Activated CD8-positive, alpha-beta T cell treated with anti-CD3 and anti-CD28 coated beads, Interleukin-2, amount 10 ng/mL, durations not matched to agents 7 days and 5 days (primary cell): ENCODE measurements at places on chromosomes 12 and 14.
A peak's percentile ranks its signal among the peaks of the same experiment; 100 is the strongest.

- no peak for DNase-seq
Measured at GRCh38 chr14:75711796-75712211, 50.8 kb downstream of the TTLL5 start.

DNA sequence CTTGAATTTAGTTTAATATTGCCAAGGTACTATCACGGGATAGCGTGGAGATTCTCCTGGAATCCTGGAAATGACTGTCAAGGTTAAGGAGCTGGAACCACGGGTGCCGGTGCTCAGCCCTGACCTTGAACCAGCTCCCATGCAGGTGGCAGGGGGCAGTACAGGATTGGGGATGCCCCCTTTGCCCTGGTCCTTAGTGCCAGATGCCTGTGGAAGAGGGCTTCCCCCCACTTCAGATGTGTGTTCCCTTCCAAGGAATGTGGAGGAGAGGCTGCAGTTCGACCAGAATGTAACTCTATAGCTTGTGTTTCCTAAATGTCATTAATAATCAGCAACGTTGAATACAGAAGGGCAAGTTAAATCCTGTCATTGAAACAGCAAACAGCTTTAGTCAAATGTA lies 258.9 kb downstream of the VRK1 start:
- no peak for DNase-seq

- DNase-seq: no peak
Measured at GRCh38 chr12:6372403-6373003, 2.9 kb downstream of the SCNN1A start.

- no peak for DNase-seq
Measured at GRCh38 chr14:54040846-54041245, 84.2 kb upstream of the BMP4 start.

DNA sequence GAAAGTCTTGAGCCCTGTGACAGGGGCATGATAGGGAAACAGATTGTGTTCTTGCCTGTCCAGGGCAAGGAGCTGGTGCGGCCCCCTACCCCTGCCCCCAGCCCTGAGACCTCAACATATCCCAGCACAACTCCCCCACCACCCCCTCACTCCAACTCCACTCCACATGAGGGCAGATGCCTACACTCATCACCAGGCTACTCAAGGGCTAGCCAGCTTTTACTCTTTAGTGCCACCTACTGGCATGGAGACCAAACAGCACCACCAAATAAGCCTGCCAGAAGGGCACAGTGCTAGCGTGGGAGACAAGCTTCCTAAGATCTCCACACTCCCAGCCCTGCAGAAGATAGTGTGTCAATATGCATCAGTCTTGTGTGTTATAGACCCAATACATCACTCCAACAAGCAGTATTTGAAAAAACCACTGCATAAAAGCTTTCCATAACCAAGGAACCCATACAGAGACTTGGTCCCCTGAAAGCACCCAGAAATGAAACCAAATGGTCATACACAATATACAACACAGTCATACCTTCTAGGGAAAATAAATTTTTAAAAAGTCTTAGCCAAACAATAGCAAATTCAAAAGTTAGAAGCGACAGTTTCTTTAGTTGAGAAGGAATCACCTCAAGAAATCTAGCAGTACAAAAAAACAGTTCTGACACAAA lies 154.4 kb downstream of the KCNK10 start:
- peak; percentile 69 for DNase-seq

GRCh38 chr14:64754685-64755084 lies 50.5 kb downstream of the PLEKHG3 start:
- DNase-seq: no peak

DNA sequence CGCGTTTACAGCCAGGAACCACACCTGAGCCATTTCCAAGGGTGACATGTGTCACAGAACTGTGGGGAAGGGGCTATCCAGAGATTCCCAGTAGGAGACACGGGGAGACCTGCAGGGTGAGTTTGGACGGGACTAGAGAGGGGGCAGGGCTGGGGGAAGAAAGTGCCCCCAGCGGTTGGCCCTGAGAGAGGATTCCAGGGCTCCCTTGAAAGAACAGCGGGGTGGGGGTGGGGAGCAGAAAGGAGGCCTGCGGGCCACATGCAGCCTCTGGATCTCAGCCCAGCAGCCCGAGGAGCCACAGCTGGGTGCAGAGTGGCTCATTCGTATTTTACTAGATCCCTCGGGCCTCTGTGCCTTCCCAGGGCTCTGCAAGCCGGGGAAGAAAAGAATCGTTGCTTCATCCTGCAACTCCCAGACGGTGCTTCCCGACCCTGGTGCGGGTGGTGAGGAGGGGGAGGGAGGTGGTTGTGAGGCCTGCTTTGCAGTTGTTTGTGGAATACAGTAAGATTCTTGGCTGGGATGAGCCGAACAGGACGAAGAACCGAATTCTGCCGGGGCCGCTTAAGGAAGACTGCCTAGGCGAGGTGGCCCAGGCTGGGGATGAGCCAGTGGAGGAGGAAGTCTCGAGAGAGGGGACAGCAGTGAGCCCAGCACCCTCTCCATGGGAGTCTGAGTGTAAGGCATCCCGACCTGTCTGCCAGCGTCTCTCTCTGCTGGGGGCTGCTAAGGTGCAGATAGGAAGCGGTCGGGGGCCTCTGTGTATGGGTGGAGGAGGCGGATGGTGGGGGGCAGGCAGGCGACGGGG lies 36.1 kb upstream of the ANKRD9 start:
- DNase-seq: no peak

DNA sequence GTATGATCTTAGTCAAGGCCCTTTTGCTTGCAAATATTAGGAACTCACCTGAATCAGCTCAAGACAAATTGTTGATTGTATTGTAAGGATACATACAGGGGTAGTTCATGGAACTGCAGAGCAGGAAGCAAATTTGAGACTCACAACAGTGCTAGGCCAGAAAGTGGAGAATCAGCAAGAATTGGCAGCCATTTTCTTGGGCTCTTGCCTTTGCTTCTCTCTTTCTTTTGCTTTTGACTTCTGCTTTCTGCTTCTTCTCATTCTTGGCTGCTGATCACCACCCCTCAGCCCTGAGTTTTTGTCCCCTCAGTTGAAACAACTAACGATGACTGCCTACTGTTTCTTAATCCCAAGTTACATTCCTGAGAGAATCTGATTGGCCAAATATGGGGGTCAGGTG lies 34.8 kb downstream of the KCNK13 start:
- DNase-seq: no peak

GRCh38 chr12:3601461-3602150 lies 110.6 kb downstream of the PRMT8 start:
- DNase-seq: no peak

DNA sequence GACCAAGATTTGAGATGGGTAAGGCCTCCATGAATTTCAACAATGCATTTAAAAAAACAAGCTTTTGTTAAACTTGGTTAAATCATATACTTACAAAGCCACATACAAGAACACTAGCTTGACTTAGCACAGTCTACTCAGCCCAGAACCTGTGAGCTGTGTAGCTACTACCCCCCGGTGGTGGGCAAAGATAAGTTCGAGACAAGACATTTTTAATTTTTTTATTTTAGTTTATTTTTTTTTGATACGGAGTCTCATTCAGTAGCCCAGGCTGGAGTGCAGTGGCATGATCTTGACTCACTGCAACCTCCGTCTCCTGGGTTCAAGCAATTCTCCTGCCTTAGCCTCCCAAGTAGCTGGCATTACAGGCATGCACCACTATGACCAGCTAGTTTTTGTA lies 3.7 kb upstream of the NECAP1 start:
- peak; percentile 72 for DNase-seq

DNA sequence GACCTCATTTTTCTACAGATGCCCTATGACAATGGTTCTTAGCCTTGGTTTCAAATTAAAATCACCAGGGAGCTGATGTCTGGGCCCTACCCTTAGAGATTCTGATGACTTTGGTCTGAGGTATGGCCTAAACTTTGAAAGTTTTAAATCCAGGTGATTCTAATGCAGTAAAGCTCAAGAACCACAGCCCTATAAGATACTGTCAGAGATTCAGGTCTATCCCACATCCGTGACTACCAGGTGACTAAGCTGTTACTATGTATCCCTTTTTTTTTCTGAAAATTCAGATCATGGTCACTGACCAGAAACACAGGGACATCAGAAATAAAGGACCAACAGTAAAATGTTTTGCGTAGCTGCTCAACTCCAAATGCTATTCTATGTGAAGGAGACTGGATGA lies 148.8 kb upstream of the BMP4 start:
- no peak for DNase-seq

GRCh38 chr14:68729556-68729955 lies 63.3 kb downstream of the ZFP36L1 start:
- no peak for DNase-seq

GRCh38 chr12:1131811-1132224 lies 140.8 kb downstream of the ERC1 start:
- no peak for DNase-seq

DNA sequence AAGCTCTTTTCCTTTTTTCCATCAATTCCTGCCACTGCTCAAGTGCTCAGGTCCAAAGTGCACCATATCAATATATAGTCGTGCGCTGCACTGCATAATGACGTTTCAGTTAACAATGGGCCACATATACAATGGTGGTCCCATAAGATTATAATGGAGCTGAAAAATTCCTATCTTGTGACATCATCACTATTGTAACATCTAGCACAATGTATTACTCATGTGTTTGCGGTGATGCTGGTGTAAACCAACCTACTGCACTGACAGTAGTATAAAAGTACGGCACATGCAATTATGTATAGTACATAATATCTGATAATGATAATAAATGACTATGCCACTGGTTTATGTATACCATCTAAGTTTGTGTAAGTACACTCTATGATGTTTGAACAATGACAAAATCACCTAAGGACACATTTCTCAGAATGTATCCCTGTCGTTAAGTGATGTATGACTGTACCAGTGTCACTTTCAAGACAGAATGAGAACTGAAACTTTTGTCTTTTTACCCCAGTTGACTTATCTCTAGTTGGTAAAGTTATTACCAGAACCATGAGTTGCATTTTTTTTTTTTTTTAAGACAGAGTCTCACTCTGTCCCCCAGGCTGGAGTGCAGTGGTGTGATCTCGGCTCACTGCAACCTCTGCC lies 53.7 kb upstream of the INSM2 start:
- no peak for DNase-seq

DNA sequence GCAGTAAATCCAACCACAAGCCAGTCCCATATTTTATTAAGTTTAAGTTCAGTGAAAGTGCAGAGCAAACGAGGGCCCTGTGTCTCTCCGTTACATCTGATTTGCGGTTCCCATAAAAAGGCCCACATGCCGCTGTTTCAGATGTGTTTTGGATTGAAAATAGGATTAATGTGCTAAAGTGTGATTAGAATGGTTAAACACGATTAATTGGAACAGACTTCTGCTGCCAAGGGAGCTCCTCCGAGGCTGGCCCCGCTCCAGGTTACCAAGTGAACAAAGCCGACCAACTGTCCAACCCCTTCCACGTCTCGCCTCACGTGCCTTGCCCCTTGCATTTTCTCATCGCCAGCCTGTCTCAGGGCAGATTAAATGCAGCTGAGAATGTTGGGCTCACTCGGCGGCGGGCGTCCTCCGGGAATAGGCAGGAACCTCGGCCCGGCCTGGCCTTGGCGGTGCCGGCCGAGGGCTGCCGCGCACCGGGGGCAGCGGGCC lies 166.5 kb upstream of the GSC start:
- no peak for DNase-seq

GRCh38 chr12:55705782-55706402 lies 1.8 kb downstream of the ITGA7 start:
- no peak for DNase-seq

DNA sequence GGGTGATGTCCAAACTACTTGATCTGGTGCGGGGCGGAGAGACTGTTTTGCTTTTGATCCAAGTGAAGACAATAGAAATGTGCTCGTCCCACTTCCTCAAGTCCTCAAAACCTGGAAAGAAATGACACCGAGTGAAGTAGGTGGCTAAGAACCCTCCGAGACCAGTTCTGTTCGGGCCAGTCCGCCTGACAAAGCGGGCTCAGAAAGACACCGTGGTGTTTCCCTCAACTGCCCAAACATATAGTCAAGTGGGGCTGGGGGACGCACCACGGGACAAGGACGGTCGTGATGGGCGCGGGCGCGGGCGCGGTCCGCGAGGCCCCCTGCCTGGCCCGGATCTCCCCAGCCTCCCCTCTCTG lies 1.6 kb downstream of the PHLDA1 start:
- DNase-seq: peak; percentile 36

- no peak for DNase-seq
Measured at GRCh38 chr14:76346391-76347160, 29.4 kb upstream of the ESRRB start.

- no peak for DNase-seq
Measured at GRCh38 chr14:99441157-99441870, 39.3 kb downstream of the SETD3 start.

DNA sequence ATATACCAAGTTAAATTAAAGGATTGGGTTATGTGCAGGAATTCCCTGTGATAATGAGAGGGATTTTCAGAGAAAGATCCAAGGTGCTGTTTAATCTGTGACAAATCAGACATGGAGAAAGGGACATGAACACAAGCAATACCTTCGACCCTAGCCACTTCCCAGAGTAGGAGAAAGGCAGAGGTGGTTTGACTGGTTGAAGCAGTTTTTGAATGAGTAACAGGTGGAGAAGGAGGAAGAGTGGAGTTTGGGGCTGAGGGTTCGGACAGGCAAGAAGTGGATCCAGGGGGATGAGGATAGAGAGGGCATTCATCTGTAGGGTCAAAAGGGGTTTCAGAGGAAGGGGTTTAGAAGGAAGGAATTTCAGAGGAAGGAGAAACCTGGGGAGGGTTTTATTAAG lies 27.4 kb upstream of the A2M start:
- DNase-seq: no peak

- DNase-seq: no peak
Measured at GRCh38 chr12:48998497-48999353, 450 bp downstream of the DDN start.

DNA sequence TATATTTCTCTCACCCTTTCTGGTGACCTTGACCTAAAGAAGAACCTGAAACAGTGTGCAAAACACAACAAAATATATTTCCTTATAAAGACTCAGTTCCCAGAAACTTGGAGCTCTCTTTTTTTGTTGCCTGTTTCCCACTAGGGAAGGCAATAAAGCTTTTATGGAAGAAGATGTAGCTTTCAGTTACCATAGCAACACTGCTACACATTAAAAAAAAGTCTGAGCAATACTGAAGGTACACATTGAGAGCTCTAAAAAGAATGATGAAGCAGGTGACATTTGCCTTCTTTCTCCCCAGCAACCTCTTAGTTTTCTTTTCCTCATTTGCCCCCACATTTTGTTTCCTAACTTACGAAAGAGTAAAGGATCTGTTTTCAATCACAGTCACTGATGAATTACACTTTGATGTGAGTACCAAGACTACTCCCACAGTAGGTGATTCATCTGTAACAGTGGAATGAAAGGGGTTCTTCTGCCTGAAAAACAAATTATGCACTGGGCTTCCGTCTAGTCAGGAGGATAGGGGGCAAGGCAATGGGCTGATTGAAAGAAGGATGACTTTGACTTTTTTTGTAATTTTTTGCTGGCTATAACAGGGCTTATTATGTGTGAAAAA lies 1.1 kb upstream of the CATSPERB start:
- no peak for DNase-seq
